ENCODE measurements at places on chromosomes 5 and 9.

- no peak for DNase-seq
Measured at GRCh38 chr5:31023105-31023504, 170.4 kb upstream of the CDH6 start.

GRCh38 chr9:8053501-8053900, 253.9 kb upstream of the DMAC1 start:
- no peak for DNase-seq

- no peak for DNase-seq
Measured at GRCh38 chr5:11684607-11685006, 219.6 kb downstream of the CTNND2 start.

- DNase-seq = no peak
Measured at GRCh38 chr5:15808577-15808976, 308.6 kb downstream of the FBXL7 start.

DNA sequence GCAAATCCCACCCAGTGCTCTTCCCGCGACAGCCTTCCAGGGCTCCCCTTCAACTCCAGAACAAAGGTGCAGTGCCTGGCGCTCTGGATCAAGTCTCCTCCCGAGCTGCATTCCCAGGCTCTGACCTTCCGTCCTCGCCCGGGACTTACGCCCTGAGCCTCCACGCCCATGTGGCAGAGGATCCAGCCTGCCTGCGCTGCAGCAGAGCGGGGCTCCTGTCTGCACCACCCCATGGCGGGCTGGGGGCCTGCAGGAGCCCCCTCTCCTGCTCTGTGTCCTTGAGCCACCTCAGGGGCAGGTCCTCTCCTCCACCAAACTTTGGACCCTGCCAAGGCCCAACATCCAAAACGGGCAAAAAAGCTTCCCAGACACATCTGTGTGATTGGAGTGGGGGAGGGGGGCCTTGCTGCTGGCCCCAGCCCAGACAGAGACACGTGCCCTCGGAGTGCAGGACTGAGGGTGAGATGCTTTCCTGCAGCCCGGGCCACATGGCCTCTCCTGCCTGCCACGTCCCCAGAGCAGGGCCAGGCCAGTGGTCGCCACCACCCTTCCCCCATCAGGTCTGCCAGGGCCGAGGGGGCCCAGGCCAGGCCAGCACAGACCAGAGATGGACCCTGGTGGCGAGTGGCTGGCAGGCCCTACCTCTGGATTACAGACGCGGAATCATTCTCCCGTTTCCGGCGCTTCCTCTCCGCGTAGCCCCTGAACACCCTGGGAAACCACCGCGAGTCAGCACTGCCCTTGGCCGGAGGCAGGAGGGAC, 4.4 kb downstream of the NSMF start:
- DNase-seq = no peak

GRCh38 chr5:170542691-170543293, 39.0 kb downstream of the KCNIP1 start:
- no peak for DNase-seq

- DNase-seq = no peak
Measured at GRCh38 chr9:134408939-134409737, 82.9 kb downstream of the RXRA start.

DNA sequence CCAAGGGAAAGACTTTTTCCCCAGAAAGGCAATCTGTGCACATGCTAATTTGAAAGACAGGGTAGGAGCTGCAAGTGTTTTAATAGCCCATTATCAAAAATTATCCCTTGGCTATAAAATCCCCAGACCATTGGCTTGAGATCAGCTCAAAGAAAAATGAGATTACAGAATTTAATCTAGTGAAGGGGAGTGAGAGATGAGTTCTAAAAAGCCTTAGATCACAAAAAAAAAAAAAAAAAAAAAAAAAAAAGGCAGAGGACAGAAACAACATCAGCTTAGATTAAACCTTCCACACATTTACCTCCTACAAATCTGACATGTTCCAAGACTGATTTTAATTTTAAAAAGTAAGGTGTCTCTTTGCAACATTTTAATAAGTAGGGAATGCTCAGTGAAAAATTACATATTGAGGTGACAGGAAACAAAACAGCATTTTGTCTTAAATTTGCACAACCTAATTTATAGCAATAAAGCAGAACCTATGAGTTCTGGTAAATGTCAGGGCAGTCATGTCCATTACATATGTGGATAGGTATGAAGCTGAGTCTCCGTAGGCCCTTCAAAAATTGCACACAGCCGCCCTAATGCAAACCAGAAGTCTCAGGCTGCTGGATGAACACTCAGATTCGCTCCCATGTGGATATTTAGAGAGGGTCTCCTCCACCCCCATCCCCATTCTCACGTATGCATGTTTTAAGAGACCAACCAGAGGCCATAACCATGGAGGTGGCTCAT, 43.4 kb downstream of the NFIB start:
- no peak for DNase-seq

GRCh38 chr9:4850603-4851310, 58.0 kb downstream of the RCL1 start:
- no peak for DNase-seq

GRCh38 chr5:153883854-153884611, 154.7 kb downstream of the FAM114A2 start:
- DNase-seq = no peak

GRCh38 chr5:92678640-92679039, 902.4 kb downstream of the NR2F1-AS1 start:
- DNase-seq = no peak

- no peak for DNase-seq
Measured at GRCh38 chr5:58016358-58016757, 443.5 kb downstream of the PLK2 start.

GRCh38 chr5:37663538-37663937, 176.3 kb downstream of the GDNF start:
- DNase-seq = no peak

DNA sequence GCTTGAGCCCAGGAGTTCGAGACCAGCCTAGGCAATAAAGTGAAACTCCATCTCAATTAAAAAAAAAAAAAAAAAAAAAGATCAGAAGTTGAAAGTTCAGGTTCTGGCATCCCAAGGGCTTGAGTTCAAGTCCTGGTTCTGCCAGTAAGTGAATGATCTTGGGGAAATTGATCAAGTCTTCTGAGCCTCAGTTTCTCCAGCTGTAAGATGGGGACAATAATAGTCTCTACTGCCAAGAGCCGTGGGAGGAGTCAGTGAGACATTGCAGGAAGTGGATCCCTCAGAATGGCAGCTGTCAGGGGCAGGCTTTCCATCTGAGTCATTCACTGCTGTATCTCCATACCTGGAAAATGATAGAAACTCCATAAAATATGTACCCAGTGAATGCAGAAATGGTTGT, 37.8 kb upstream of the FUBP3 start:
- DNase-seq = no peak

DNA sequence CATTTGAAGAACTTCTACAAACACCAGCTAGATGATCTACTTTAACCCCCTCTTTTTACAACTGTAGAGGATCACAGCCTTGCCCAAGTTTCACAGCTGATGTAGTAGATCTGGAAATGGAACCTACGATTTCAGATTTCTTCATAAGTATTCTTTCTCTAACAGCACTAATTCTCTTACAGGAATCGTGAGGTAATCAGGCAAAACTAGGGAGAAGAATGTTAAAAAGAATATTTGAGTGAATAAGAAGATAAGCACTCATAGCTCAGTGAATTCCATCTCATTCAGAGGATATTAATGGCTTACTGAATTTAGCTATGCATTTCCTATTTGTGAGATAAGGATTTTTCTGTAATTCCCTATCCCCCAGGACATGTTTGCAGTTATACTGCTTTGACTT, 42.1 kb downstream of the NADK2 start:
- no peak for DNase-seq

- no peak for DNase-seq
Measured at GRCh38 chr9:110303133-110303532, 34.5 kb downstream of the TXNDC8 start.

DNA sequence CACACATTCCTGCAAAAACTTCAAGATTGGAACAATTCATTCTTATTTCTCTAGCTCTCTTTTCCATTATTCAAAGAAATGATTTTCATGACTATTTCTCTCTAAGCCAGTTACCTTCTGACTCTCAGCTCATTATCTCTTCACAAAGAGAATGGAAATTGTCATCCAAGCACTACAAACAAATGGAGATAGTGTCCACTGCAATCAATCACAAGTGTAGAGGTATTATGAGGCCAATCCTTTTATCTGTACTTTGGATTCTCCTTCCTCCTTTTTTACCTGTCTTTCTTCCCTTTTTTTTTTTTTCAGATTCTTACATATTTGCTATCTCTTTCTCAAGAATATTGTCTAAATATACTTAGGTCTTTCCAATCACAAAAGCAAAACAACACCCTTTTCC, 497.7 kb upstream of the MEF2C start:
- no peak for DNase-seq

DNA sequence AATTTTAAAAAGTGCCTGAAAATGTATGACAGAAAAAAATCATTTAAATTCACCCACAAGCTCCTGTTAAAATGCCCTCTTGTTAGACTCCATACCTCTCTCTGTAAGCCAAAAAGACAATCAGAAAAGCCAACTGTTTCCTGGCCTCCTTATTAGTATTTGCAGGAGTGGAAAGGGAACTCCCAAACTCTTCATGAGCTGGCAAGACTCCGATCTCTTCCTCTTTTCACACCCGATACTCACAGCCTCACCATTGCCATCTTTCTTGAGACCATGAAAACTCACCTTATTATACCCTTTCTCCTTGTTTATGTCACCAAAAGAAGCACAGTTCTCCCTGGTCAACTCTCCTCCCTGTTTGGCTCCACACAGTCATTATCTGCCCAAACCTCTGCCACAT, 197.8 kb downstream of the DMAC1 start:
- DNase-seq = no peak

DNA sequence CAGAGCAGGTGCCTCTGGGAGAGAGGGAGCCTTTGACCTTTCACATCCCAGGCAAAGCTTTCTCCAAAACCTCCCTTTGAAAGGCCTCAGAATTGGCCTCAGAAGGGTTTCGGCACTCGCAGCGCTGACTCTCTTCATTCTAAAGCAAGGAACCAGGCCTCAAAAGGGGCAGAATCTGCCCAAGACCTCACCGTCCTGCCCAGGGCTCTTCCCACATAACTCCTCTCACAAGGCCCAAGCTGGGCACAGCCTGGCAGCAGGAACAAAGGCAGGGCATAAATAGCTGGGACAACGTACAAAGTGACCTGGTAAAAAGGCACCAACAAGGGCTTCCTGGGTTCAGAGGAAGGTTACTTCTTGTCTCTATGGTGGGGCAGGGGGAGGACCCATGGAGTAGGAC, 166.3 kb upstream of the FSTL4 start:
- no peak for DNase-seq

DNA sequence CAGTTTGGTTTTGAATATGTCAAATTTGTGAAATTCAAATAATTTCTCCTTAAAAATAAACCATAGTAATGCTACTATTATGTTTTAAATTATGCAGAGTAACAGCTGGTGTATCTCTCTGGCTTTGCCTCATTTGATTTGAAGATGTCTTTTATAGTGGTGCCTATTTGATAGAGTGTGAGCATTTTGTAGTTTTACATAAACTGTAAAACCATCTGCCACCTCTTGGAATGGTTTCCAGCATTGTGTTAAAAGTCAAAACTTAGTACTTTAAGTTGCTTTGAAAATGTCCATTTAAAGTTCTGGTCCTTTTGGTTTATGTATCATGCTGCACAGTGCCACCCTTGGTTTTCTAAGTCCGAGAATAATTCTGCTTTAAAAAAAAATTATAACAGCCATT, 15.6 kb downstream of the PRDM6 start:
- DNase-seq = no peak

- no peak for DNase-seq
Measured at GRCh38 chr5:157778121-157778805, 34.8 kb downstream of the LSM11 start.

- DNase-seq = no peak
Measured at GRCh38 chr5:30930736-30931135, 262.8 kb upstream of the CDH6 start.

DNA sequence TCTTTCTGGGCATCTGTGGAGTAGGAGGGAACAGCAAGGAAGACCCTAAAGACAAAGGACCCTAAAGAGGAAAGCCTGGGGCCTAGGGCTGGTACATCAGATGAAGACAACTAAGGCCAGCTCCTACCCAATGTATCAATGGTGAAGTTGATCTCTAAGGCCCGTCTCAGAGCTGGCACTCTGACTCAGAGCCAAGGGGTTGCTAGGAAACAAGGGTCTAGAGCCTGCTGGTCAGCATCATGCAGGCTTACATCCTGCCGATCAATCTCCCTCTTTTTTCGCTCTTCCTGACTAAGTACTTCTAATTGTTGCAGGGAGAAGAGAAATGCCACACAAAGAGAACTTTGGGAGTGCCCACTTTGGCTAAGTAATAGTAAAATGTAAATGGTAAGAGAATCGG, 26.2 kb downstream of the TRIM32 start:
- DNase-seq = no peak

DNA sequence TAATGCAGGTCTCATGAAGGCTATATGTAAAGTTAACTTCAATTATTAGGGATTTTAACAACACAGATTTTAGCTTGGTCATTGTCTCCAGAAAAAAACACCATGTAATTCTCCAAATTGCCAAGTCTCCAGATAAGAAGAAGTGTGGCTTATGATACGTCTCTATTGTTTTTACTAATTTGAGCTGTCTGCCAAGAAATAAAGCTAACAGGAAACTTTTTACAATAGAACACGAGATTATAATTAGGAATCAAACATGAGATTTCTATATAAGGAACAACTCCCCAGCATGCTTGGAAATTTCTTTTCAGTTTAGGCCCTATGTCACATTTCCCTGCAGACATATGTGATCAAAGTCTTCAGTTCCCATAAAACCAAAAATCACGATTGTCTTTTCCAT, 142.7 kb downstream of the MCTP1 start:
- DNase-seq = no peak

- no peak for DNase-seq
Measured at GRCh38 chr5:172490514-172491461, 36.5 kb upstream of the SH3PXD2B start.

- no peak for DNase-seq
Measured at GRCh38 chr5:6495433-6496206, 47.0 kb downstream of the UBE2QL1 start.

DNA sequence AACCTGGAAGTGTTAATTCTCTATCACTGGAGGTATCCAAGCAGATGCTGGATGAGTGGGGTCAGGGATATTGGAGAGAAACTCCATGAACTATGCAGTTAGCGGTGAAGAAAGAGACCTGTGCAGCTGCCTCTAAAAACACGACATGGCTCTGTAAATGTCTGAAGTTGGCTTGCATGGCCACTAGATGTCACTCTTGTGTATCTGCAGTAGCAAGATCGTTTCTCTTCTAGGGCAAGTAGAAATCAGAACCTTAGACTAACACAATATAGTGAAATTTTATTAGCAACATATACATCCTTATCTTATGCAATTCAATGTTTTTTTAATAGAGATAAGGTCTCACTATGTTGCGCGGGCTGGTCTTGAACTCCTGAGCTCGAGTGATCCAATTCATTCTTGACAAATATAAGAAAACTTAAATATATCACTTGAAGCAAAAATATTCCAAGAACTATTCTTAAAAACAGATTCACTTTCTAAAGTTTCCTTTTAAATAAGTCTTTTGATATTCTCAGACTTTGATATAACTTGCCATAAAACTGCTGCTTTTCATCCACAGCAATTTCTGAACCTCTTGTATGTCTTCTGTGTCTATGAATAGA, 2.9 kb downstream of the OR2S2 start:
- peak; percentile 15 for DNase-seq

Measured in T-helper 1 cell (primary cell).